ENCODE measurements at places on chromosomes 13 and 19.
A peak's percentile ranks its signal among the peaks of the same experiment; 100 is the strongest.

GRCh38 chr13:46799139-46799538 lies 2.2 kb upstream of the ESD start:
- no peak for DNase-seq

DNA sequence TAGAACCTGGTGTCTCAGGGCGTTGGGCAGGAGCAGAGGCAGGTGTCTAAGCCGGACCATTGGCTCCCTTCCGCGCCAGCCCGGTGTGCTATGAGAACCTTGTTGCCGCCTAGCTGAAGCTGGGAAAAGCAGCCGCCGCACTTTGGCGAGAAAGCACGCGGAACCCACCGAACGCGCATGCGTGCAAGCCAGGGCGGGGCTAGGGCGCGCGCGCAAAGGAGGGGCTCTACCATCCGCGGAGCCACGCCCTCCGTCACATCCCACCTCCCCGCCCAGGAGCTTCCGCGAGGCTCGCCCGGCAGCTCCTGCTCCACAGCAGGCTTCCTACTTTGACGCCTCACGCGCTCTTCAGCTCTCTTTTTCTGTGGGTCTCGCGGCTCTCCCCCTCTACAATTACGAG lies 51.3 kb downstream of the WDR87 start:
- no peak for DNase-seq

- no peak for DNase-seq
Observed at GRCh38 chr13:77623806-77624205, 73.7 kb upstream of the SLAIN1 start.

DNA sequence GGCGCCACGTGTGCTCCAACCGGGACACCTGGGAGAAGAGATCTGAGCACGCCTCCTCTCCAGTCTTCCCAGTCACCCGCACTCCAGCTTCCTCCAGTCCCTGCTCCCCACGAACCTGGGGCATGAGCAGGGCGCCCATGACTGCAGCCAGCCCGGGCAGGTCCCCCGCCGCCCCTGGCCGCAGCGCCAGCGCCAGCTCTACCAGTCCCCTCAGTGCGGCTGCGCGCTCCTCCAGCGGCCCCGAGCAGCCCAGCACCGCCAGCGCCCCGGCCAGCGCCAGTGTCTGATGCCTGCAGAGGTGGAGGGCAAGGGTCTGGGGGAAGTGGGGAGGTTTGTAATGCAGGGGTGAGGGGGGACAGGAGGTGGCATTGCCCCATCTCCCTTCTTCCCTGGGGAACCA lies 13.1 kb downstream of the SH2D3A start:
- no peak for DNase-seq

DNA sequence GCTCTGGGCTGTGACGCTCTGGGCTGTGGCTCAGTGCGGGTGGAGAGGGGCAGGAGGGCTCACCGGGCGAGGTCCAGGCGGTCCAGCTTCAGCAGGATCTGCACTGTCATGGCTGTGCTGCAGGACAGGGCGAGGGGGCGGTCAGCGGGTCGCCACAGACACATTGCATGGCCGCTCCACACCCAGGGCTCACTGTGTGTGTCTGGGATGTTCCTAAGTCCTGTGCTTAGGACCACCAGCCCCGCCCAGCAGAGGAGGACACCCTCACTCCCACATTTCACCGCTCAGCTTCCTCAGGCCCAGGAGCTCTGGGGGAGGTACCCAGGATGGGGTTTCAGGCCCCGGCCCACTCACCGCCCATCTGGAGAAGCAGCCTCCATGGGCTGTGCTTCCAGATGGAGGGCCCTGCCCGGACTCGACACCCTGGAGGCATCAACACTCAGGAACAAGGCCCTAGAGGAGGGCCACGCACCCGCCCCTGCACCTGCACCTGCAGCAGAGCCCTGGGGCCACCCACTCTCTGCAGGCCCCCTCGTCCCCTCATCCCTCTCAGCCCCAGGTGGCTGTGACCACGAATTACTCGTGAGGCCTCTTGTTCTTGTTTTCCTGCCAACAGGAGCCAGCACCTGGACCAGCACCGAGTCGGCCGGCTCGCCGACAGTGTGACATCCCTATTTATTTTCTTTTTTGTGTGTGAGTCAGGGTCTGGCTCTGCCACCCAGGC lies 9.7 kb upstream of the CERS1 start:
- no peak for DNase-seq

GRCh38 chr13:39855236-39855635 lies 199.8 kb downstream of the COG6 start:
- DNase-seq: no peak

DNA sequence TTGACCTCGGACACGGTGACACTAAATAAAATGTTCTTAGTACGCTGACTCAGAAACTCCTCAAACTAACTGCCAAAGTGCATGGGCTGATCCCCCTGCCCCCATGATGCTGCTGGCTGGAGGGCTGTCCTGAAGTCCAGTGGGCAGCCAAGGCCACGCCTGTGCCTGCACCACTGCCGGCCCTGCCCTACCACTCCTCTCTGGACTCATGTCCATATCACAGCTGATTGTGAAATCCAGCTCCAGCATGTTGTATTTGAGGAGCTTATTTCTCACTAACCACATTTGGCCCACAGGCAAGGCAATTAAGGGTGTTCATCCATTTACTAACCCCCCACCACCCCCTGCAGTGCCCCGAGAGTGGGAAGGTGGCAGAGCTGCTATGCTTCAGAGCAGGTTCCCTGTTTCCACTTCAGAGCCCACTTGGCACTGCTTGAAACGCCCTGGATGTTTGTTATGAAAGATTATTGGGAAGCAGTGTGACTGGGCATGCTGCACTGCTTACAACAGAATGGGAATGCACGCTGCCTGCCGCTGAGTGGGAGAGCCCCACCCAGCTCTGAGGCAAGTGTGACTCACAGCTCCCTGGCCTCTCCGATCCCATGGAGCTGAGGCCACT lies 114.0 kb downstream of the UQCRFS1 start:
- peak; percentile 83 for DNase-seq

DNA sequence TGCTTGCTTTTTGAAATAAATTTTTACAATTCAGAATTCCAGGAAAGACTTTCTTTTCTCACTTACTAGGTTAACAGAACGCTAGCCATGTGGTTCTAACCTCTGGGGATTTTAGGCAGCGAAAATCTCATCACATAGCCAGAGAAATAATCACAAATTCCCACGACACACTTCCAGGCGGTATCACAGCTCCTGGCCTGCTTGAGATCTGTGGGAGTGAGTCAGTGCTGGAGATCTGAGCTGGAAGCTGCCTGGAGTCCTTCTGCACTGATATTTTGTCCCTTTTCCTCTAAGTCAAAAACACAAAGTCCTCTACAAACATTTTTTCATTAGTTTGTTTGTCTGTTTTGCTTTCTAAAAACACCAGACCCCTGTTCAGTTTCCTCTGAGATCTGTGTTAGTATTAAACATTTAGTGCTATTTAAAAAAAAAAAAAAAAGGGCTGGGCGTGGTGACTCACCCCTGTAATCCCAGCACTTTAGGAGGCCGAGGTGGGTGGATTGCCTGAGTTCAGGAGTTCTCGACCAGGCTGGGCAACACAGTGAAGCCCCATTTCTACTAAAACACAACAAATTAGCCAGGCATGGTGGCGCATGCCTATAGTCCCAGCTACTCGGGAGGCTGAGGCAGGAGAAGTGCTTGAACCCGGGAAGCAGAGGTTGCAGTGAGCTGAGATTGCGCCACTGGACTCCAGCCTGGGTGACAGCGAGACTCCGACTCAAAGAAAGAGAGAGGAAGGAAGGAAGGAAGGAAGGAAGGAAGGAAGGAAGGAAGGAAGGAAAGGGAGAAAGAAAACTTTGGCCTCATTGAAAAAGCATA lies 12.2 kb upstream of the UBE2L5 start:
- DNase-seq: no peak

DNA sequence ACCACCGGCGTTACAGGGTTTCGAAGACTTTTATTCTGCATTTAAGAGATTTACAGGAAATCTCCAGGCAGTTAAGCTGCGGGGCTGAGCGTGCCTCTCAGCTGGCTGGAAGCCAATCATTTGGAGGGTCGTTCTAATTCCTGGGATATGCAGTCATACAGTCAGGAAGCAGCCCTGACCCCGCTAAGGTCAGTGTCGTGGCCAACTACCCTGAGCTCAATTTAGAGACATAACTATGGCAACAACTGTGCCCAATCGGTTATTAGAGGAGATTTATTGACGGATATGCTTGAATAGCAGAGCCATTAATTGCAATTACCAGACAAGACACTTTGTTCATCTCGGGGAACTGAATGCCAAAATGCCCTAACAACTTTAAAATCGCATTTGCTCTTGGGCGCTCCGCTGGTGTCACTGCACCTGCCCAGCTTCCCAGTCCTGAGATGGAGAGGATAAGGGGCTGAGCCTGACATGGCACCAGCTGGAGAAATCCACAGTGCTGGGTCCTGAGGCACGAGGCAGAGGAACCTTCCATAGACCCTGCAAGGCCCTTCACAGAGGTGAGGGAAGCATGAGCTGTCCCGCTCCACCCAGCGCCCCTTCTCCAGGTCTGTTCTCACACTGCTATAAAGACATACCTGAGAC lies 15.1 kb upstream of the ZNF507 start:
- DNase-seq: no peak

DNA sequence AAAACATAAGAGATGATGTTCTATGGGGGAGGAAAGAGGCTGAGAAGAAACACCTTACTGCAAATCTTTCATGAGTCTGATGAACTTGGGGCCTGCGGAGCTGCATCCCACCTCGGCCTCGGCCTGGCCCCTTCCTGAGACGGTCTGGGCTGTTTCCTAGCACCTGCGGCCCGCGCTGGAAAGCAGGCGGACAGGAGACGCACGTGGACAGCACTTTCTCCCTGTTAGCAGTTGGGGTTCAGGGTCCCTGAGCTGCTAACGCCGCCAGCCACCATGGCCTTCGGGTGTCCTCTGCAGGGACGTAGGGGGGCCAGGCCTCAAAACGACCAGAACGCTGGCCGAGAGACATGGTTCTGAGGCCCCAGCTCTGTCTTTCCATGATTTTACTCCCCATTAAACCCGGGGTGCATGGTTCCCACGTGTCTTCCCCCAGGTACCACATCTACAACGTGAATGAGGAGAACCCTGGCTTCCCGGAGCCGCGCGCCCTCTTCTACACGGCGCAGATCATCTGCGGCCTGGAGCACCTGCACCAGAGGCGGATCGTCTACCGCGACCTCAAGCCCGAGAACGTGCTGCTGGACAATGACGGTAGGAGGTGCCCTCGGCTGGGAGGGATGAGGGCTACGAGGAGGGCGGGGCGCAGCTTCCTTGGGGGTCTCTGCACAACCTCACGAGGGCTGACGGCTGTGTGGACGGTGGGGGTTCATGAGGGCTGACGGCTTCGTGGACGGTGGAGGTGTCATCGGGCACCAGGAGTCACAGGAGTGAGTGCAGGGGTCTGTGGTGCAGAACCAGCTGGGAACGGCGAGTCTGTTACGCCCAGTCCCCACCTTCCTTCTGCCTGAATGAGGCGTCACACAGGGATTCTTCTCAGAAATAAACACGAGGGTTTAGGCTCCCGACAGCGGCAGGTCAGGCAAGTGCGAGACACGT lies 4.3 kb downstream of the GRK1 start:
- no peak for DNase-seq

- no peak for DNase-seq
Observed at GRCh38 chr13:74839656-74840055, 642.3 kb downstream of the TBC1D4 start.

- DNase-seq: no peak
Observed at GRCh38 chr19:3660493-3661219, 34.1 kb upstream of the CACTIN start.

- DNase-seq: no peak
Observed at GRCh38 chr19:33487901-33488800, 33.4 kb downstream of the PEPD start.

DNA sequence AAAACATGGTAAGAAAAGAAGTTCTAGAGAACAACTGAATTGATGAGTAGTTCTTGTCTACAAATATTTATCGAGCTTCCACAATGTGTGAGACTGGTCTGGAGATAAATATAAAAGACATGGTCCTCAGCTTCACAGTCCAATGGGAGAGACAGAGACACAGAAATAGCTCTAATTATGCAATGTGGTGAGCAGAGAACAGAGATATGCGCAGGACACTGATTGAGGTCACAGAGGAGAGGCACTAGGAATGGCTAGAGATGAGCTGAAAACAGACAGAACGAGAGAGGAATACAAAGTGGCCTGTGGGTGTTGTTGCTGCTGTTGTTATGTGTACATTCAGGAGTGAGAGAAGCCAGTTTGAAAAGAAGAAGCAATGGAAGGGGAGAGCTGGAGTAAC lies 53.2 kb downstream of the GPALPP1 start:
- DNase-seq: no peak

GRCh38 chr13:72637561-72637960 lies 89.9 kb downstream of the MZT1 start:
- no peak for DNase-seq
